ENCODE measurements at places on chromosomes 2 and 18.

- DNase-seq, result no peak
These were observed 13.7 kb upstream of the RALB start for GRCh38 chr2:120238728-120239487.

DNA sequence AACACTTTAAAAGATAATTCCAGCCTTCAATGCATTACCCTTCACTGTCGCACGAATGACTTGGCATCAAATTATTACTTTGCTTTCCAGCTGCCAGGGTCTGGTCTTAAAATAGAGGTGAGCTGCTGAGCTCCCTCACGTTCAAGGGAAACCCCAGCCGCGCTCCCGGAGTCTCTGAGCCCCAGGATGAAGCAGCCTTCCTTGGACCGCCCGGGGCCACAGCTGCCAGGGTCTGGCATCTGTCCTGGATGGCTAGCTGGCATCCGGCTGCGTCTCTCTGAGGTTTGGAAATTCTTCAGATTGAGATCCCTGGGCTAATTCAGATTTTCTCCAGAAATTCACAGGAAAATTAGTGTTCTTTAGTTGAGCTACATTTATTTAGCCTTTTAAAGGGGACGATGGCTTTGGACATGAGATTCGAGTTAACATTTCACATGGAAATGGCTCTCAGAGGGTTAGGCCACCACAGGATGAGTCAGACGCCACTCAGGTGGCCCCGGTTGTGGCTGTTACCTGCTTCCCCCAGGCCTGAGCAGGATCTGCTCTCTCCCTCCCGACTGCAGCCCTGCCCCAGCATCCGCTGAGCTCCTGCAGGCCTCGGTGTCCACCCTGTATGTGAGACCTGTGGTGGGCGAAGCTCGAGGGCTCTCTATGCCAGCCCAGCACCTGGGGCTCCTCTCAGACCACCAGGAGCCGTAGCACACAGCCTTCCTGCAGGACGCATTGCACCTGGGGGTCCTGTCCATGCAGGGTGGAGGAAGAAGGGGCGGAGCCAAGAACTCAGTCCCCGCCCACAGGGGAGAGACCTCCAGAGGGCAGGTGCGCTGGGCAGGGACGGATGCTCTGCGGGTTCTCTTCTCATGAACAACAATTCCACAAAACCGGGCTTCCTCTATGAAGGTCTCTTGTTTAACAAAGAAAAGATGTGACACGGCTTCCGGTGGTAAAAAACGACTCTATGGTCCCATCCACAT is 255.5 kb downstream of the TWIST2 start:
- DNase-seq, result no peak

DNA sequence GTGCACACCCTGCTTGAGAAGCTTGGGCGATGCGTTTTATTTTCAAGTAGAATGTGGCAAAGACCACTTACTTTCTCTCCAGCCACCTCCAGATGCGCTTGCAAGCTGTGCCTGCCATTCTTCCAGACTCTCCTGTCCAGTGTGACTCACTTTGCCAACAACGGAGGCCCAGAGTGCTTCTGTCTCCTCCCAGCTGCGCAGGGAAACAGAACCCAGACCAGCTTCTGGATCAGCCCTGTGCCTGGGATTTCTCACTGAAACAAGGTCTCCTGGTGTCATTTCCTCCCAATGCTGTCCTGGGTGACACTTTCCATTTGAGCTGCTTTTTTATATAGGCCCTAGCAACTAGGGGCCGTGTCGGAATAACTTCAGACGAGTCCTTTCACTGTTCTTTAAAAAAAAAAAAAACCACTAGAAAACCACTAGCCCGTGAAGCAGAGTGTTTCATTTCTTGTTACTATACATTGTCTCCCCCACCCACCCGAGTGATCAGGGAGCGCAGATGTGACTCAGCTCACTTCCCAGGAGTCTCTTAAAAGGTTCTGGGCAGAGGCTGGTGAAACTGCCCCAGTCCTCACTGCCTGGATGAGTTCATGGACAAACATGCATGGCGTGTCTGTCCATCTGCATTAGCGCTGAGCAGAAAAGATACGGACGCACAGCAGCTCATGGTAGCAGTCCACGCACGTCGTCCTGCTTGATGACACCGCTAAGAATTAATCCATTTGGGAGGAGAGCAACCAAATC is 25.3 kb upstream of the RPL31 start:
- DNase-seq, result no peak

DNA sequence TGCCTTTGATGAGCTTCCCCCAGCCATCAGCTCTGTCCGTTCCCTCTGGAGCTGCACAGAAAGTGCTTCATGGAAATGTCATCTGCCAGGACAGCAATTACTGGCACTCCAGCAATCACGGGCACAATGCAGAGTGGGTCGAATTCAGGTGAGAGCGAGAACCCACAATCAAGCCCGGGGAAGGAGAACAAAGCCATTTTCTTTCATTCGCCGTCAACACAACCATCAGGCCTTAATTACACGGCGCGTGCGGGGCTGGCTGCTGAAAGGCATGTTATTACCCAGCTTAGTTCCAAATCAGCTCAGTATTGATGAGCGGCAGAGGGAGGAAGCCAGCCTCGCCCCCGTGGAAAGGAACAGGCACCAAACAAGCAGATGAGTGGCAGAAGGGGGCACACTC is 143.9 kb downstream of the MYT1L start:
- DNase-seq, result no peak

- no peak for DNase-seq
These were observed 86.9 kb downstream of the LOXHD1 start for GRCh38 chr18:46570134-46570533.

- DNase-seq, result no peak
These were observed 59.8 kb downstream of the EPAS1 start for GRCh38 chr2:46356991-46357390.

GRCh38 chr2:48530033-48530811 is at the start of gene STON1:
STON1 (plus strand) TSS chr2:48530154; CDS start chr2:48580634, 50,480 bp downstream.
- no peak for DNase-seq

GRCh38 chr2:74858281-74858680 is 24.4 kb downstream of the HK2 start:
- no peak for DNase-seq

GRCh38 chr2:121194626-121195025 is 90.4 kb downstream of the TFCP2L1 start:
- DNase-seq, result no peak

DNA sequence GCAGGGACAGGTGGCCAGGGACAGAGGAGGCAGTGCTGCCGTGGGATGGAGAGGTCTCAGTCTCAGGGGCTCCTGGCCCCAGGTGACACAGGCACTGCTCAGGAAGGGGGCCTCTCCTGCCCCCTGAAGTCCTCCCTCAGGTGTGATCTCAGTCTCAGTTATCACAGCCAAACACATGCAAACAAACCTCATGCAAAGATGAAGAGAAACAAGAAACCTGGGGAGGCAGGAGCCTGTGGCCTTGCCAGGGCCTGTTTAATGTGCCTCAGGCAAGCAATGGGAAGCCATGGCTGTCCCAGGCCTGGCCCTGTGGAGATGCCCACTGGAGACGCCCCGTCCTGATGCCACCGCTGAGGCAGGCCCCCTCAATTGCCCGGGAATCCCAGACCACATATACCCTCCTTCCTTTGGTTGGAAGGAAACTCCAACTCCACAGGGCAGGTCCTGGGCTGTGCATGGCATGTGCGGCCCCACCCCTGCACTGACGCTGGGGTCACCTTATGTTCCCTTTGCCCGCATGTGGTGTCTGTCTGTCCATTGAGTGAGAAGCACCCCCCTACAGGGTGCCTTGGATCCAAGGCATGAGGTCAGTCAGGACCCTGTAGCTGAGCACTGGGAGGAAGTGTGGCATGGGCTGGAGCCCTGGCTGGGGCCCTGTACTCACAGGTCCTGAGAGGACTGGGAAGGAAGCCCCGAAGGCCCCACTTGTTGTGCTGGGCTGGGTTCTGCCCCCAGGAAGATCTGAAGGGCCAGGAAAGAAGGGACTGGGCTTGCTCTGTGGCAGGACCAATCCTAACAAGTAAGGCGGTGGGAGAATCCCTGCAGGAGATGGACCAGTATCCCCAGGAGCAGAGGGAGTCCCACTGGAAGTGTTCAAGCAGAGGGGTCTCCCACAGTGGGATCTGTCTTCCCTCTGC is 68.8 kb upstream of the RAB6C start:
- DNase-seq, result no peak

- DNase-seq, result no peak
These were observed 306.7 kb downstream of the SETBP1 start for GRCh38 chr18:44987371-44987770.

GRCh38 chr18:8117006-8117371 is 492.2 kb upstream of the RAB12 start:
- DNase-seq, result no peak

- no peak for DNase-seq
These were observed 314.4 kb downstream of the MTX2 start for GRCh38 chr2:176583607-176584006.

GRCh38 chr2:41691561-41691960 is 356.3 kb upstream of the PKDCC start:
- DNase-seq, result no peak

DNA sequence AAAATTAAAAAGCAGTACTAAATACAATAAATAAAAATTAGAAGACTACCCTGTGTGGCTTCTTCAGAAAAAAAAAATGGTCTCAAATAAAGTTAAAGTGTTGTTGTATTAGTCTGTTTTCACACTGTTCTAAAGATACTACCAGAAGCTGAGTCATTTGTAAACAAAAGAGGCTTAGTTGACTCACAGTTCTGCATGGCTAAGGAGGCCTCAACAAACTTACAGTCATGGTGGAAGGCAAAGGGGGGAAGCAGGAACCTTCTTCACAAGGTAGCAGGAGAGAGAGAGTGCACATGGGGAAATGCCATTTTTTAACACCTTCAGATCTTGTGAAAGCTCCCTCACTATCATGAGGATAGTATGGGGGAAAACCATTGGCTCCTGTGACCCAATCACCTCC is 612.8 kb downstream of the RNF144A start:
- no peak for DNase-seq

DNA sequence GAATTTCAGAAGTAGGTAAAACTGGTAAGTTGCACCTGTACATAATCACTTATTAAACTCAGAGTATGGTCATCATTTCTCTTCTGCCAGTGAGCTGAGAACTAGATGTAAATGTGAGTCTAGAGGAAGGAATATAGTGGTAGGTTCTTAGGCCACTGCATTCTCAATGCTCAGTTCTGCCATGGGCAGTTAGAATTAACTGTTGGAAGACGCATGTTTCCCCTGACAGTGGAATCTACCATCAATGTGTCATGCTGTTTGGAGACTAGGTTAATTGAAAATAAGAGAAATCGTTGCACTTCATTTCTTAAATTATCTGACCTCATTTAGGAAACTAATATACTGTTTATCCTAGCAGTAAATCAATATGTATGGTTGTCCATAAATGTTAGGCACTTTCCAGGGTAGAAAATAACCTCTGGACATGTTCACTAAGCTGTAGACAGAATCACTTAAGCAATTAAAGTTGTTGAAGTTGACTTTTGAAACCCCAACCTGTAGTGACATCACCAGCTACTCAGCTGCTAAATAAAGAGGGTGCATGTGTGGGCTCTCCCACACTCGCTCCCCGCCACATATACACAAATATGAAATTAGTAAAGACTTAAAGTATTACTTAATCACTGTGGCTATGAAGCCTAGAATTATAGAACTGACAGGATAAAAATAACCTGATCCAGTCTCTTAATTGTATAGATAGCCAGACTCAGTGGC is 91.5 kb upstream of the NOSTRIN start:
- DNase-seq, result no peak

- DNase-seq, result no peak
These were observed 501 bp downstream of the LPIN1 start for GRCh38 chr2:11746807-11747459.

- DNase-seq, result no peak
These were observed 124.8 kb downstream of the NUP35 start for GRCh38 chr2:183248866-183249567.

GRCh38 chr2:108870069-108870644 is 83.6 kb downstream of the CCDC138 start:
- DNase-seq, result no peak
